ENCODE measurements at places on chromosomes 16 and 17.

GRCh38 chr17:41717408-41718286 is 5.5 kb downstream of the GAST start:
- DNase-seq = no peak

DNA sequence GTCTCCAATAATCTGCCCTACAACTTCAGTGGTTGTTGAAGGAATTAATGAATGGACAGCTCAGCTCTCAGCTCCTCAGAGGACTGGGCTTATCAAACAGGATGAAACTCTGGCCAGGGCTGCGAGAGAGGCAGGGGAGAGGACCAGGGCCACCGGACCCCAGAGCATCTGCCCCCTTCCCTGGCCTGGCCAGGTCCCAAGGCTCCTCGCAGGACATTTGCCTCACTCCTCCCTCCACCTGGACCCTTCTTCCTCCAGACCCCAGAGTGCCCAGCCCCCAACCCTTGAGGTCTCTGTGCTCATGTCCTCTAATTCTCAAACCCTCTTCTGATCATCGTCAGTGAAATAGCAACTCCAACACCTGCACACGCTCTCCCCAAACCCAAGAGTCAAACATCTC is 3.7 kb downstream of the CD300C start:
- DNase-seq = no peak

DNA sequence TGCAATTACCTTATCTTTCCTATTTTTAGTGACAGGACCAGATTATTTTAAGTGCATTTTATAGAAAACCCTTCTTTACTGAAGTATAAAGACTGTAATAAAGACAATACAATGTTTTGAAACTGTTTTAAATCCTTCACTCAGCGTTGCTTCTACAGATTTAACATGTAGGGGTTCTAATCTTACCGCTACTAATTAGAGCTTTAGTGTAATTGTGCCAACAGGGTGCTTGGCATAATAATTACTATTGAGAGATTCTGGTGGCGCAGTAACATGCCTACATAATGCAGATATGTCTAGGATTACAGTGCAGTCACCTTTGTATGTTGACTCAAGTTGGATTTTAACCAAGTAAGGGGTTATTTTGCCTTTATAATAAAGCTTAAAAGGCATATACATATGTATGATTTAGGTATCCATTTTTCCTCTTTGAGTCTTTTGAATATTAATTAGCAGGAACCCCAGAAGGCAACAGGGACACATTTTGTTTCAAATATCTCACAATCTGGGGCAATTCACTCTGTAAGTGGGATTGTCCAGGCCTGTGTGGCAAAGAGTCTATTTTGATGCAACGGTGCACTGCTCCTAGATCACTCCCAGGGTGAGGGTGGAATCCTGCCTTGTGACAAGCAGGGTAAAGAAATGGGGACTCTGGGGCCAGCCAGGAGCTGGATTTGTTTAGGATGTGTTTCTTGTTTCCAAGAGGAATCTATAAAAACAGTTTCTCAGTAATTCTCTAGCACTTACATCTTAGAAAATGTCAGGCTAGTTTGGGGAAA is 604.7 kb upstream of the SALL1 start:
- no peak for DNase-seq

GRCh38 chr16:81189100-81189664 is 49.3 kb upstream of the BCO1 start:
- no peak for DNase-seq

DNA sequence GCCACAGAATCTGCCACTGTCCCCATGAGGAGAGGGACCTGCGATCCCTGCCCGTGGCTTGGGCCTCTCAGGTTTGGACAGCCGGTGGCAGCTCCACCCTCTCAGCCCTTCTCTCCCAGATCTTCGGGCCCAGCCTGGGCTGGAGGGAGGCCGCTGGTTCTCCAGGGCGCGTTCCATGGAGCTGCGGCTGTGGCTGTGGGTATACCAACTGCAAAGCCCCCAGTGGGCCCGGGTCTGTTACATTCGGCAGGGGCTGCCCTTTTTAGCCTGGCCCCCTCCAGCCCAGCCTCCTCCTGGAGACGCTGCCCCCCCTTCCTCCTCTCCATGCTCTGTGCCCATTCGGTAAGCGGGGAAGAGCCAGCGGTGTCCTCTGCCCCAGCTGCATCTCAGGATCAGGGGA is 64.7 kb upstream of the ZNF469 start:
- no peak for DNase-seq

DNA sequence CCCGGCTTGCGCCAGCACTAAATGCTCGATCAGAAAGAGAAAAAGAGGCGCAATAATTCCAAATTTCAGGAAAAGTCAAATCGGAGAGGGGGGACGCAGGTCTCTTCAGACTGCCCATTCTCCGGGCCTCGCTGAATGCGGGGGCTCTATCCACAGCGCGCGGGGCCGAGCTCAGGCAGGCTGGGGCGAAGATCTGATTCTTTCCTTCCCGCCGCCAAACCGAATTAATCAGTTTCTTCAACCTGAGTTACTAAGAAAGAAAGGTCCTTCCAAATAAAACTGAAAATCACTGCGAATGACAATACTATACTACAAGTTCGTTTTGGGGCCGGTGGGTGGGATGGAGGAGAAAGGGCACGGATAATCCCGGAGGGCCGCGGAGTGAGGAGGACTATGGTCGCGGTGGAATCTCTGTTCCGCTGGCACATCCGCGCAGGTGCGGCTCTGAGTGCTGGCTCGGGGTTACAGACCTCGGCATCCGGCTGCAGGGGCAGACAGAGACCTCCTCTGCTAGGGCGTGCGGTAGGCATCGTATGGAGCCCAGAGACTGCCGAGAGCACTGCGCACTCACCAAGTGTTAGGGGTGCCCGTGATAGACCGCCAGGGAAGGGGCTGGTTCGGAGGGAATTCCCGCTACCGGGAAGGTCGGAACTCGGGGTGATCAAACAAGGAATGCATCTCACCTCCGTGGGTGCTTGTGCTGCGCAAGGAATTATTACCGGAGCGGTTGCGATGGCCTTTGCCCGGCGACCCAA is 4.0 kb upstream of the DLX4 start:
- no peak for DNase-seq

DNA sequence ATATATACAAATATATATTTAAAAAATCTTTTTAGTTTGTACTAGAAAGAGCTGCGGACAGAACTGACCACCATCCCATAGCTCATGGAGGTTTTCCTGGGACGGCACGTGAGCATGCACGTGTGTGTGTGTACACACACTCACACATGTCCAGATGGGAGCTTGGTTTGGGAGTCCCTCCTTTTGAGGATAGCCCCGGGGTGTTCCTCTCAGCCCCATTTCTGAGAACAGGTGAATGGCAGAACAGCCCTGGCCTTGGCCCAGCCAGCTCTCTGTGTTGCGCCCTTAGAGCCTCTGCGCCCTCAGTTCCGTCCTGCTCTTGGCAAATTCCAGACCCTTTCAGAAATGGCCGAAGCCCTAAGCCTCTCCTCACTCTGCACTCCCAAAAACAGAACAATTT is 70.1 kb downstream of the AMFR start:
- DNase-seq = no peak

GRCh38 chr17:81558941-81559806 is 7.0 kb upstream of the FAAP100 start:
- DNase-seq = no peak

DNA sequence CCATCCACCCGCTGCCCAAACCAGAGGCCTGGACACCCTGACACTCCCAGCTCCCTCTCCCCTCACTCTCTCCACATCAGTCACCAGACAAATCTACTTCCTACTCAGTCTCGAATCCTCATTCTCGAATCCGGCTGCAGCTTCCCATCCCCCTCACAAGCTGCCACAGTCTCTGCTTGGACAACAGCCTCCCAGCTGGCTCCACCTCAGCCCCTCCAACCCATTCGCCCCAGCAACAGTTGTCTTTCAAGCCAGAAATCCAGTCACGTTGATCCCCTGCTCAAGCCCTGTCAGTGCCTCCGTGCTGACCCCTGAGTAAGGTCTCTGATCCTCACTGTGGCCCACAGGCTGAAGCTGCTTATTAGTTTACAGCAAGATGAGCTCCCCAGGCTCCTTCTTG is 44.2 kb upstream of the MTSS2 start:
- DNase-seq = no peak

- DNase-seq = no peak
Observed at GRCh38 chr16:79101491-79101890, 499.0 kb downstream of the MAF start.

DNA sequence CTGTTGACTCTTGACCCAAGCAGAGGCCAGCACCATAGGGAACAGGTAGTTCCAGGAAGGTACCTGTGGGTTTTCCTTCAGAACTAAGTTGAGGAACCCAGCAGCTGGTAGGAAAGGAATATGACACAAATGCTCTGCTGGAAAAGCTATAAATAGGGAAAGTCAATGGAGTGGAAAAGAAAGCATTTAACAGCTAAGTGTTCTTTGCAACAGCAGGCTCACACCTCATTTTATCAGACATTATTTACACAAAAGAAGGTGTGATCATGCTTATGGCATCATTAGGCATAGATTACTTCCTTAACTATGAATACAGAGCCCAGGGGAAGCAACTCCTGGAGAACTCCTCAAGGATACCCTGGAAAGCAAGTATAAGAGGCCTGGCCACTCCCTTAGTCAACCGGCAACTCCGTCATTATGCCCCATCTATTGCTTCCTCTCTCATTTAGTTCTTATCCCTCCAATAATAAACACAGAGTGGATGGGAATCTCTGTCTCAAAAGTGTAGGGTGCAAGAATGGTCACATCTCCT is 128.1 kb downstream of the HS3ST2 start:
- DNase-seq = no peak

- DNase-seq = no peak
Observed at GRCh38 chr17:17434477-17434876, 42.3 kb upstream of the MED9 start.

GRCh38 chr17:57506774-57507127 is 238.3 kb downstream of the CCDC182 start:
- no peak for DNase-seq

DNA sequence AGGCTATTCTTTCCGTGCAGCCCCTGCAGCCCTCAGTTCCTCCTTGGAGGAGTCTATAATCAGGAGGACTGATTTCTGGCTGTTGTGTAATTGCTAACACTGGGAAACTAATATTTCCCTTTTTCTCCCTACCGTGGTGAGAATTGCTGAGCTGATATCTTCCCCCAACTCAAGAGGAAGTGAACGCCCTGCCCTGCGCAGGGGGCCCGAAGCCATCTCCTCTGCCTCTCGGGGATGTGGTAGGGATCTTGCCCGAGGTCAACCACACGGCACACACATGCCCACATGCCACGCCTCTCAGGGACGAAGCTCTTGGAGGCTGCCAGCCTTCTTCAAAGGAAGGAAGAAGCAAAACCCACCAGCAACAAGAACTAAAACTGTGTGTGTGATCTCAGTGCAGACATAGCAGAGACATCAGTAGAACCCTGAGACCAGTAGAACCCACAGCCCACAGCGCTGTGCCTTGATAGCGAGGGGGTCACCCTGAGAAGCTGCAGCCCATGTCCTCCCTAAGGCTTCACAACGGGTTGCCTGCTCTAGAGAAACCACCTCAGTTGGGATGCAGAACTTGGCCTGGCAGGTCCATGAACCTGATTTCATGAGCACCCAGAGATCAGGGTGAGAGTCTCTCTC is 8.9 kb upstream of the ULK2 start:
- DNase-seq = peak; percentile 77

DNA sequence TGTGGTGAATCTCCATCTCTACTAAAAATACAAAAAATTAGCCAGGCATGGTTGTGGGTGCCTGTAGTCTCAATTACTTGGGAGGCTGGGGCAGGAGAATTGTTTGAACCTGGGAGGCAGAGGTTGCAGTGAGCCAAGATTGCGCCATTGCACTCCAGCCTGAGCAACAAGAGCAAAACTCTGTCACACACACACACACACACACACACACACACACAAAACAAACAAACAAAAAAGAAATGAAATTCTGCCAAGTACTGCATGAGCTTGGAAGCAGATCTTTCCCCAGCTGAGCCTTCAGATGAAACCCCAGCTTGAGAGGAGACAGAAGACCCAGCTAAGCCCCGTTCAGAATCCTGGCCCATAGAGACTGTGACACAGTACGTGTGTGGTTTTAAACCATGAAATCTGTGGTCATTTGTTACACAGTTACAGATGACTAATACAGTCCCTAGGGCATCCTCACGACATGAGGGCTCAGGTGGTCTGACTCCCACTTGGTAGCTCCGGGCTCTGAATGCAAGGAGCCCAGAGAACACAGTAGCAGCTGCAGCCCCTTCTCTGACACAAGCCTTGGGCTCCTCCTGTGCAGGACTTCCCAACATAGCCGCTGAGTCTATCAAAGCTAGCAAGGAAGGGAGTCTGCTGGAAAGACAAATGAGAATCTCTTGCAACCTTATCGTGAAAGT is 132.8 kb downstream of the SEC14L1 start:
- DNase-seq = no peak

DNA sequence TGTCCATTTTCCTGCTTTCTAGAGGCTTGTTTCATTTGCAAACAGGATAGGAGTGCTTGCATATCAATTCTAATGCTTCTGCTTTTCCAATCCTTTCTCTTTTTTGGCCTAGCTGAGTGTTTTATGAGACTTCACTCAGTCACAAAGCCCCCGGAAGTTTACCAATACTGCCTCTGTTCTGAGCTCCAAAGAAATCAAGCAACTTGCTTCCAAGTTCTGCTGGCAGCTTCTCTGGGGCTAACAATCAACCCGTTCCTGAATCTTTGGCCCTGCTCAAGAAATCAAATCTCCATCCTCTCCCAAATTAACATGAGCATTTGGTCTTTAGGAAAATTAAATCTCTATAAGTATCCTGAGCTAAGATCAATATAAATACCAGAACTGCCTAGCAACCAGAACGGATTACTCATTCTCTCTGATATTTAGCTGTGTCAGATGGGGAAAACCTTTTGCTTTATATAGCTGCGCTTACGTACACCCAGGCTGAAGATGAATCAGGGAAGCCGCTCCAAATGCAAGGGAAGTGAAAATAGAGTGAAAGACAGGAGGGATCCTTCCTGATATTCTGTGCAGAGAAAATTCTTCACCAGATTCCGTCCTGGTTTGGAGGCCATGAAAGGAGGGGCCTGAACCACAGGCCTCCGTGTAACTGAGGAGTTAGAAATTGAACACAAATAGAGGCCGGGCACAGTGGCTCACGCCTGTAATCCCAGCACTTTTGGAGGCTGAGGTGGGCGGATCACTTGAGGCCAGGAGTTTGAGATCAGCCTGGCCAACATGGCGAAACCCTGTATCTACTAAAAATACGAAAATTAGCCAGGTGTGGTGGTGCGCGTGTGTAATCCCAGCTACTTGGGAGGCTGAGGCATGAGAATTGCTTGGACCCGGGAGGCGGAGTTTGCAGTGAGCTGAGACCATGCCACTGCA is 23.3 kb upstream of the GRB2 start:
- no peak for DNase-seq

DNA sequence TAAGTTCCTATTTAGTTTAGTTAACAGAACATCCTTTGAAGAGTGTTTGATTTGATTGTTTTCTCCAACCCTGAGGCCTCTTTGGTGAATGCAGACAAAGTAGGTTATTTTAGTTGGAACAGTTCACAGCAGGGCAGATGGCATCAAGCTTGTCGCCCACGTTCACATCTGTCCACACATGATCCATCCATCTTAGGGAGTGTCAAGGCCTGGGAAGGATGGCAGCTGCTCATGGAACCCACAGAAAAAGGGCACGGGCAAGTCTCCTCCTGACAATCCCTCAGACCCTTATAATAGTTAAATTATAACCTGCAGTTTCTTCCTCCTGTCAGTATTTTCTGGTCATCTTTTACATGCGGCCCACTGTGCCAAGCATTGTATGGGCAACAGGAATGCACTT is 60.2 kb downstream of the KNOP1 start:
- DNase-seq = no peak

Measured in hematopoietic multipotent progenitor cell treated with erythropoietin and hydrocortisone succinate and interleukin-3 and kit ligand, for 8 days (in vitro differentiated cells).